LoVo (cell line): ENCODE measurements at places on chromosomes 3 and 15.

DNA sequence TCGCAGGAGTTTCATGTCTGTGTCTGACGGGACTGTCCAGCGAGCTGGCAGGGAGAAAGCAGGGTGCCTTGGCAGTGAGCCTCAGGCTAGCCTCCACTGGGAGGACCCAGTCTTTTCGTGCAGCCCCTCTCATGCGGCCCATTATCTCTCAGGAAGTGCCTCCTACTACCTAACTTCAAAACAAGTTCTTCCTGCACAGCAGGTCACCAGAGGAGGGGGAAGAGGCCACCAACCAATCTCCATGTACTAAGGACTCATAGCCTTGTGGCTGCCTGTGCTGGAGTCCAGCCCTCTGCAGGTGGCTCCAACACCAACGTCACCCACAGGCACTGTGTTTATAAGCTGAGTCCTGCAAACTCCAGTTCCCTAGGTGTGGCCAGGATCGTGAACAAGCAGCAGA is 4.8 kb downstream of the VIPR1 start:
- peak; percentile 71 for DNase-seq

DNA sequence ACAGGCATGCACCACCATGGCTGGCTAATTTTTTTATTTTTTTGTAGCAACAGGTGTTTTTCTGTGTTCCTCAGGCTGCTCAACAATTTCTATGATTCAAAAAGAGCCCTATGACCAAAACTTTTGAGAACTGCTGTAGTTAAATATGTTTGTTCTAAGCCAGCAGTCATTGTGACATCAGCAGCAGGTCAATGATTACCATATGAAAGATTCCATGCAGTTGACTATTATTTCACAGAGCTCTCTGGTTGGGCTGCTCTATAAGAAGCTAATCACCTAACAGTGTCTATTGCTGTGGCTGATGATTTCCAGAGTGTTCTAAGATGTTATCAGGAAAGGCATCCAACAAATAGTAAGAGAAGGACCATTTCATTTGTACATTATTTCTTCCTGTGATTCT is at the start of gene CCDC54:
TSS of gene CCDC54 (plus strand) at position 289 of the 400 bp plus-strand sequence. CDS start 149 bp downstream, outside the sequence.
- DNase-seq = no peak

DNA sequence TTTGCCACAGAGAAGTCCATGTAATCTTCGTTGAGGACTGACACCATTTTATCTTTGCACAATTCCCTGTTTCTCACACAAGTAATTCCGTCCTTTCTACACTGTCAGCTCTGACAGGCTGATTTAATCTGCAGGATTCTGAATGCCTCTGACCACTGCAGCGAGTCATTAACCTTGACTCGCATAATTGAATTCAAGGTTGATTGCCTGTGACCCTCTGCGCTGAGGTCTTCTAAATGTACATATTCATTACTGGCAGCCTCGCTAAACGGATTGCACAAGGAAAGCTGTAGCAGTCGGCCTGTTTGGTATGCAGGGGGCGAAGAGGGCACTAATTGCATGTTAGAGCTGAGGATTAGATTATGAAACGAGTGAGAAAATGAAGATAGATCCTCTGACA is 147.8 kb downstream of the SHOX2 start:
- no peak for DNase-seq

GRCh38 chr3:3232251-3232650 is 52.8 kb upstream of the CRBN start:
- DNase-seq = no peak

GRCh38 chr3:63089007-63089750 is 188.9 kb upstream of the SYNPR start:
- DNase-seq = no peak

GRCh38 chr15:76309601-76310330 is 1.5 kb downstream of the ETFA start:
- DNase-seq = no peak

GRCh38 chr3:88150371-88150770 is 612 bp downstream of the C3orf38 start:
- DNase-seq = no peak
